ENCODE measurements at places on chromosomes 16 and 17.
A peak's percentile ranks its signal among the peaks of the same experiment; 100 is the strongest.

- DNase-seq, result no peak
Measured at GRCh38 chr16:22642416-22643088, 131.9 kb downstream of the NPIPB5 start.

DNA sequence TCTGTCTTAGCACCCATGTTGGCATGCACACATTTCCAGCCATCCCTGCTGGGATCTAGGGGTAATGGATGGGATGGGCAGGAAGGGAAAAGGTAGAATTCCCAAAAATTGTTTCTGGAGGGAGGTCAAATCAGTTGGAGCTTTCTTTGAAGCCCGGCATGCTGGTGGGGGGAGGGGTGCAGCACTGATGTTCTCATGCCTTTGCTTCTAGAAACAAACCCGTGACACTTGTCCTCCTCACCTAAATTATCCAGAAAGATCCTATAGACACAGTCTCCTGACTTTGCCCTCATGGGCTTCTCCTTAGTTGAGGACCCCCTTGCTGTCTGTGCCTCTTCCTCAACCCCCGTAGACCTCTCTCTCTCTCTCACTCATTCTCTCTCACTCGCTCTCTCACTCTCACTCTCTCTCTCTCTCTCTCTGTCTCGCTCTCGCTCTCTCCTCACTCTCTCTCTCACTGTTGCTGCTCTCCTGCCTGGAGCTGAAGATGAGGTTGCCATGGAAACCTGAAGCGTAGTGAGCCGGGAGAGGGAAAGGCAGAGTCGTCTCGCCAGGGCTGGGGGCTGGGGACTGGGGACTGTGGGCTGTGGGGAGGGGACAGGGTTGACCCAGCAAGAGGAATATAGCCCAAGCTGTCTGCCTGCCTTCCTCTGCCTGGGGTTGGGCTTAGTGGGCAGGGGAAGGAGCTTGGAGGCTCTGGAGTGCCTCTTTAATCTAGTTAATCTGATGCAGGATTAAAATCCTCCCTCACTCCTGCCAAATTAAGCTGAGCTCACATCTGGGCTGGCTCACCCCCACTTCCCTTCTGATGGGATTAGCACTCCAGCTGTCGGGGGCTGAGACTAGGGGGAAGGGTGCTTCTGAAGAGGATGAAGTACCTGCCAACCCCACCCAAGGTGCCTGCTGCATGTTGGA lies 16.1 kb downstream of the LASP1 start:
- DNase-seq, result no peak

DNA sequence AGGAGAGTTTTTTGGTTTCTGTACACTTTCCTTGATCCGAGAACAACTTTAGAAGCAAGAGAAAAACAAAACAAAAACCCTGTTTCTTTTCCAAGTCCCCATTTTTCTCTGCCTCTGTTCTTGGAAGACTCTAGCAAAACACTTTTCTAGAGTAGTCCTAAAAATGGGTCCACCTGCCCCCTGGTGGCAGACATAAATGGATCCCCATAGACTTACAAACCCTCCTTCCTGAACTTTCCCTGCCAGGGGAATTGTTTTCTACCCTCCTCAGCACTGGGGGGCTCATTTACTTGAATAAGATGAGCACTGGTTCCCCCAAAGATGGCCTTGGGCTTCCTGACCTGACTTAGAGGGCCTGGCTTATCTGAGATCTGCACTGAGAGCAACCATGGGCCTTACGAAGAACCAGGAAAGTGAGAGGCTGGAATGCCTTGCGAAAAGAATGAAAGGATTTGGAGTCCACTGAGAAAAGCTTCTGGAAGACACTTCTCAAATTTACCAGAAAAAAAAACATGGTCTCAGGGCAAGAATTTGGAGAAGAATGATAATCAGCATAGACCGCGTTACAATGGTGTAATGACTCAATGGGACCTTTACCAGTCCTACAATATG lies 48.0 kb upstream of the CDYL2 start:
- DNase-seq, result peak; percentile 7

DNA sequence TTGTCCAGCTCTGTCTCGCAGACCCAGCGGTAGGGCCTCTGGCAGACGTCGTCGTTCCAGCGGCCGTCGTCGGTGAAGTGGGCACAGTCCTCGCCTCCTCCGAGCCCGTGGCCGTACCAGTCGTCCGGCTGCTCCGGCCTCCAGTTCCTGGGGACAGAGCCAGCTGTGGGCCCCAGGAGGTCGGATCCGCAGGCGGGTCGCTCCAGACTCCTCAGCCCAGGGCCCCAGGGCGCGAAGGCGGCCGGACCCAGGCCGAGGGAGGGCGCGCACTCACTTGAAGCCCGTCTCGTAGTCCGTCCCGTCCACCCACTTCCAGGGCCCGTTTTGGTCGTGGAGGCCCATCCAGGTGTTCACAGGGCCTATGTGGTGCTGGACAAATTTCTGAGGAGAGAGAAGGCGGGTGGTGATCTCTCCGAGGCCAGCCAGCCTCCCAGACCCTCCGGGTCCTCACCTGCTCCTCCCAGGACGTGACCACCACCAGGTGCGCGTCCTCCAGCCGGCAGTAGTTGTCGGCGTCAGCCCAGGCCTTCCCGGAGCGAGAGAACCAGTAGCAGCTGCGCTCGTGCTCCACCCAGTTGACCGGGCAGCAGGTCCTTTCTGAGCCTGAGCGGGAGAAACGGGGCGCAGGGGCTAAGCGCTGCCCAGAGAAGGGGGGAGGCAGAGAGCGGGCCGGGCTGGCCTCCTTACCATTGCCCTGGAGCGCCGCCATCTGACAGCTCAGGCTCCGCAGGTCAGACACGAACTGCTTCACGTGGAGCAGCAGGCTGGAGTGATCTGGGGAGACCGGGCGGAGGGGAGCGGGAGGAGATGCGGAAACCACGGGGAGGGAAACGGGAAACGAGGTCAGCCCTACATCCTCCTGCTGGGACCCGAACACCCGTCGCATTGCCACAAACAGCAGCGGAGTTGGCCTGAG lies 5.2 kb downstream of the ASGR1 start:
- no peak for DNase-seq

- no peak for DNase-seq
Measured at GRCh38 chr17:16122697-16123434, 92.5 kb downstream of the NCOR1 start.

- peak; percentile 71 for DNase-seq
Measured at GRCh38 chr16:15599303-15600070, 43.5 kb downstream of the MARF1 start.

GRCh38 chr17:8867361-8867981 lies at the start of gene PIK3R6:
Gene PIK3R6 (minus strand): TSS chr17:8867674. CDS start chr17:8849794, 17,880 bp downstream.
- no peak for DNase-seq

DNA sequence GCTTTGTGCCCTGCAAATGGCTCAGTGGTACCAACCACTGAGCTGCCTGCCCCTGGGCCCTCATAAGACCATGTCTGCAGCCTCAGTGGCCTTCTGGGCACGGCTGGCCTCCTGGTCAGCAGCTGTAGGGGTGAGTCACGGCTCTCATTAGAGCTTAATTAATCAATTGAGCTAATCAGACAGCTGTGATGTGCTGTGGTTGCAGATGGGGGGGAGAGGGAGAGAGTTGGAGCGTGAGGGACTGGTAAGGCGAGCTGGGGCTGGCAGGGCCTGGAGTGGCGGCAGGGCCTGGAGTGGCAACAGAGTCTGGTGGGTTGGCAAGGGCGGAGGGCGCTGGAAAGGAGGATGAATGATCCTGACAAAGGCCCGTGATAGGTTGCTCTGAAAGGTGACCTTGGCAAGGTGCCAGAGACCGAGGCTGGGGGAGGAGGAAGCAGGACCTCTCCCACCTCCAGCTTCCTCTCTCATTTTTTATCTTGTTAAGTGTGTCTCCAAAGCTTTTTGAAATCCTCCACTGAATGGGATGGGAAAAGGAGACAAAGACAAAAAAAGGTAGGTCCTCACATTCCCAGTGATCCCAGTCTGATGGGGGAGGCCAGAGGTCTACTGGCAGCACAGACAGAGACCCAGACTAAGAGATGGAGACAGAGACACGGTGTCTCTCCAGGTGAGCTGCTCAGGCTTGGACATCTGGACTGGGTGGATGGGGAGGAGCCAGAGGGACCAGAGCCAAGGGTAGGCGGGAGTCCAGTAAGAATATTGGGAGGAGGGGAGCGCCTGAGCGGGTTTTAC lies 41.6 kb downstream of the DCAKD start:
- DNase-seq, result no peak

DNA sequence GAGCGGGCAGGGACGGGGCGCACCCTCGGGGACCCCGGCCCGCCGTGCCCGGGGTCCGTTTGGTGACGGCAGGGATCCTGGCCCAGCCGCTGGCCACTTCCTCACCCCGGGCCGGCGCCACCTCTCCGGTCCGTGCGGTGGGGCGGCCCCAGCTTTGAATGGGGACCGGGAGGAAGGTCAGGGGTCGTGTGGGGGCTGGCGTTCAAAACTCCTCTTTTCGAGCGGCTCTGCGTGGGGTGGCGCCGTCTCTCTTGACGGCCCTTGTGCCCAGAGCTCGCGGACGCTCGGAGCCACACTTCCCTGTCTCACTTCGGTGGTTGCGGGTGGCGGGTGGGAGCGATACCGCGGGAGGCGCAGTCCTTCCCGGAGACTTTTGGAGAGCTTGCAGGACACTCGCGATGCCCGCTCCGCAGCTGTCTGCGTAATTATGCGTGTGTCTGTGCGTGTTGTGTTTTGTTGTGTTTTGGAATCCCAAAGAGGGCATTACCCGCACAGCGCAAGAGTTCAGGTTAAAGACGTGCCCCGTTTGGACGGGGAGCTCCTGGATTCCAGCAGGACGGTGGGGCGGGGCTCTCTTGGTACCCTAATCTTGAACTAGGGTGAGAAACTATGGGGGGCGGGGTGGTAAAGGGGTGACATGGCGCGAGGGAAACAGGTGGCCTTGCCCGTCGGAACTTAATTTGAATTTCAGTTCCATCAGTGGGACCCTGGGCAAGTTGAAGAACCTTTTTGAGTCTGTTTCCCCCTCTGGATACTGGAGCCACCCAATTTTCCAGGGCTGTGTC lies 637 bp downstream of the PLCG2 start:
- no peak for DNase-seq

GRCh38 chr17:50169881-50170459 lies 4.2 kb downstream of the SGCA start:
- DNase-seq, result no peak

- no peak for DNase-seq
Measured at GRCh38 chr16:12027558-12028287, 51.2 kb downstream of the SNX29 start.

DNA sequence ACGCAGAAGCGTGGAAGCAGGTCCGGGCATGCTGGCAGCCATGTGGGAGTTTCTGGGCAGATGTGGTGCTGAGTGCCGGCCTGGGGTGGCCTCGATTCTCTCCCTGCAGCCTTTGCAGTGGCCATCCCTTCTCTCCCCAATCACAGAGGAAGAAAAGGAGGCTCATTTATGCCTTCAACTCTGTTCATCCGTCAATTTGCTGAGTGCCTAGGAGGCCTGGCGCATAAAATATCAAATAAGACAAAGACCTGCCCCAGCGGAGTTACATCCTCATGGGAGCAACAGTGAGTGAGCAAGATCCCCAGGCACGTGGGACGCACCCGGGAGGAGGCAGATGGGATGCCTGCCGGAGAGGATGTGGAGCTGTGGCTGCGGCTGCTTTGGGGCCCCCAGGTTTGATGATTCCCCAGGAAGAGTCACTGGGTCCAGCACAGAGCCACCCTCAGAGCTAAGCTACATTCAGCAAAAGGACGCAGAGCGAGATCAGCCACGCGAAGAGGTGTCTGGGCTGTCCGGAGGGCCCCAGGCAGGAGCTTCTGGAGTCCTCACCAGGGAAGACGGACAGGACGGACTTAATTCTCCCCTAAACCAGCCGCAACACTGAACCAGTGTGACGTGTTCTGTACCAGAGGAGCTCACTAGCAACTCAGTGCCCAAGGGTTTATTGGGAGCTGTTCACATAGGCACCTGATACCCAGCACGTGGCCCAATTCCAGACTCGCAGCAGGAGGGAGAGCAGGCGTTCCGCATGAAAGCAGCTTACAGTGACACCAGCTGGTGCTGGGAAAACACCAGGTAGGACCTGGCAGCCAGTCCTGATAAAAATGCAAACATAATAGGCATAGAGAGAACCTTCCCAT lies 11.3 kb downstream of the CA5A start:
- DNase-seq, result no peak

GRCh38 chr16:81608523-81609209 lies 164.1 kb downstream of the CMIP start:
- no peak for DNase-seq

GRCh38 chr17:48579471-48579759 lies 1.3 kb upstream of the HOXB4 start:
- DNase-seq, result no peak

GRCh38 chr17:62381561-62381960 lies 1.2 kb downstream of the EFCAB3 start:
- no peak for DNase-seq

- no peak for DNase-seq
Measured at GRCh38 chr16:11386054-11386680, 40.9 kb downstream of the RMI2 start.

- no peak for DNase-seq
Measured at GRCh38 chr16:1933097-1933661, 9.8 kb downstream of the MSRB1 start.

- DNase-seq, result no peak
Measured at GRCh38 chr16:10964891-10965326, 20.5 kb downstream of the CLEC16A start.

DNA sequence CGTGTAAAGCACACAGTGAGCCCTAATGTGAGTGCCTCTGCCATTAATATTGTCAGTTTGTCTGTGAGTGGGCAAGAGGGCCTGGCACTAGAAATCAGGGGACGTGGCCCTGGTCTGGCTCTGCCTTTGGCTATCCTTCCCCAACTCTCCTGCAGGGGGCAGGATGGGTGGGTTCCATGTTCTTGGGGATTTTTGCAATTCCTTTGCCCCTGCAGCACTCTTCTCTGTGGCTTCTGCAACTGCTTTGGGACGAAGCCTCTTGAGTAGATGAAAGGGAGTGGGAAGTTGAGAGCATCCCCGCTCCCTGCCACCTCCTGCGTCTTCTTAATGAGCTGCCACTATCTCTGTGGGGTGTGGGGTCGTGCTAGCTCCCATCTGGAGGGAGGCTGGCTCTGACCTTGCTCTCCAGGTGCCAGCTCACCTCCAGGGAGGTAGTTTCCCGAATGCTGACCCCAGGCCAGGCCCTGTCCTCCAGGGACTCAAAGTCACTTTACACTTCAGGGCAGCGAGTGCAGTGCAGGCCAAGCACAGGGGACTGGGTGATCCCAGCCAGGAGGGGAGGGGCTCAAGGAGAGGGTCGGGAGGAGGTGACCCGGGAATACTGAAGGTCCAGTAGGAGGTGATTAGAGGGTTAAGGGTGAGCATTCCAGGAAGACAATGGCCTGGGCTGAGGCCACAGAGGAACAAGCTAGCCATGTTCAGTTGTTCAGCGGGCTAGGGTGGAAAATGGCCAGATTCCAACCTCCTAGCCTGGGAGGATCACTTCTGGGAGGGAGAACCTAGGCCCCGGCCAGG lies 121.0 kb upstream of the NLRP1 start:
- peak; percentile 8 for DNase-seq

- DNase-seq, result no peak
Measured at GRCh38 chr16:82360024-82360783, 190.2 kb upstream of the MPHOSPH6 start.

GRCh38 chr17:29252101-29252791 lies 5.6 kb downstream of the CRYBA1 start:
- peak; percentile 38 for DNase-seq
